Stimulated activated CD4-positive, alpha-beta T cell treated with anti-CD3 and anti-CD28 coated beads, TNF-alpha, amount 100 ng/mL, for 48 hours (primary cell): ENCODE measurements at places on chromosomes 7 and 10.

DNA sequence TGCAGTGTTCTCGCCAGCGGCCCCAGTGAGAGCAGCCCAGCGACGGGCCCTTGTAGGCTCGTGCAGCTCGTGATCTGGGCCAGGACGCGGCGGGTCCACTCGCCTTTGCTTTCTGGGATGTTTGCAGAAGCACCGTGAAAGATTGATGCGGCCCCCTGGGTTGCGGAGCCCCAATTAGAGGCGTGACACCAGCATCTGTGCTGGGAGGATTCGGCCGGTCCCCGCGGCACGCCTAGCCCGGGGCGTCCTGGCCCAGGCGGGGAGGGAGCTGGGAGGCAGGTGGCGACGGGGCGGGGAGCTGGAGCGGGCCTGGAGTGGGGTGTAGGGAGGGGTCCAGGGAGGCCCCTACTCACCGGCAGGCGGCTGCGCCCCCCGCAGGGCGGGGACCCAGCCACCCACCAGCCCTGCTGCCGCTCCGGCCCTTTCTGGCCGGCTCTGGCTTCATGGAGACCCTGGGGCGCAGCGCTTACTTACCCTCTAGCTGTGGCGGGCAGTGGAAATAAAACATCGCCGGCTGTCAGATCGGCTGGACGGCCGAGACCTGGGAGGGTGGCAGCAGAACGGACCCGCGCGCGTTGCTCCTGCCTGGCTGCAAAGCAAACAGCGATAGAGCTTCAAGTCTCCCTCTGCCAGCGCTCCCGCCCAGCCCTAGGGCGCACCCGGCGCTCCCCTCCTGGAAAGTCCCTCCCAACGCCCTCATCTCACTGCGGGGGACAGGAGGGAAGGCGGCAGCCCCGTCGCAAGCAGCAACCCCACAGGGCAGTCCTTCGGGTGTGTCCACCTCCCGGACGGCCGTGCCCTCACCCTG lies 752 bp downstream of the DRGX start:
- no peak for DNase-seq

GRCh38 chr7:70505886-70506285 lies 626.1 kb upstream of the GALNT17 start:
- no peak for DNase-seq

- no peak for DNase-seq
These were observed 5.2 kb upstream of the MYL10 start for GRCh38 chr7:101634196-101634717.

DNA sequence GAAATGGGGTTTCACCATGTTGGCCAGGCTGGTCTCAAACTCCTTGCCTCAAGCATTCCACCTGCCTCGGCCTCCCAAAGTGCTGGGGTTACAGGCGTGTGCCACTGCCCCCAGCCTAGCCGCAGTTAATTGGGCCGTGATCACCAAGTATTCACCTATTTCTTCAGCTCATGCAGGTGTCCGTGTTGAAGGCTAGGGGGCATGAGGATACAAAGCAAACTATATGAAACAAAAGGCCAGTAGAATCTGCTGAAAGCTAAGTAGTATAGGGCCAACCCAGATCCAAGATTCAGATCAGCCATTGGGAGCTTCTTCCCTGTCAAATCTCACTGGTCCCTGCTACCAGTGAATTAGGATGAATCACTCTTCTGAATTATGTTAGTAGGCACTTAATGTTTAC lies 73.4 kb downstream of the LRRC4 start:
- DNase-seq = no peak

DNA sequence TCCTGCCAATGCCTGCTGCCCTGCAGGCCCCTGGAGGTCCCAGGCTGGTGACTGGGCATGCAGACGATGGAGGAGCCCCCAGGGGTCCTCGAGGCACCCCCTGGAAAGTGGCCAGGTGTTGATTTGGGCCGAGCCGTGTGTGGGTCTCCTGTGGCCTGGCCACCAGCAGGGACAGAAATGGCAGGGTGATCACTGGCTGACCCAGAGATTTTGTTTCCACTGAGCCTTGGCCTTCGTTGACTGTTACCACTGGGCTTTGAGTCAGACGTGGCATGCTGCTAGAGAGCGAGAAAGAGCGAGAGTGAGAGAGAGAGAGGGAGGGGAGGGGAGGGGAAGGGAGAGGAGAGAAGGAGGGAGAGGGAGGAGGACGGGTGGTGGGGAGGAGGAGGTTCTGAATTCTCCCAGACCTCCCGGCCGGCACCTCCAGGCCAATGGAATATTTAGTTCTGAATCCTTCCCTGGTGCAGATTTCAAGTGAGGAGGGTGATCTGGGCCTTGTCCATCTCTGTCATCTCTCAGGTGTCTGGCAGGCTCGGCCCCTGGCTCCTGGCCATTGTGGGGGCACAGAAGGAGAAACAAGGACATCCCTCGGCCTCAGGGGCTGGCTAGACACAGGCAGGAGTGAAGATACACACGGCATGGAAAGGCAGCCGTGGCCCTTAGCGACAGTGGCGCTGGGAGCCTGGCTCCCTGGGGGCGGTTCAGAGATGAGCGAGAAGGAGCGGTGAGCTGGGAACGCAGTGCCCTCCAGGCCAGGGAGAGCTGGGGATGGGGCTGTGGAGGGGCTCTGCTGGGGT lies 58.2 kb downstream of the GLRX3 start:
- no peak for DNase-seq

DNA sequence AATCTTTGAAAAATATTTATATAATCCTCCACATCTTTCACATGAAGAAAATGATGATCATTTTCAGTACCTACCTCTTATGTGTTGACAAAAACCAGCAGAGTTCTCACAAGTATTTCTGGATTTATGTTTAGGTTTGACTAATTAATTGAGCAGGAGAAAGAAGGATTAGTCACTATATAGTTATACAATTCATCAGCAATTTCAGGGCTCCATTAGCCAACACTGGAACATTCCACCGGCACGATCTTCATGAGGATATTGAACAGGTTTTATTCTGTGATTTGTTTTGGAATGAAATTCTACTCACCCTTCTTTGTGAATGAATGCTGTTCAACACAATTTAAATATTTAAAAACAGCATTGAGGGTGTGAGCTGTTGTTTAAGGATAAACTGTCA lies 163.2 kb downstream of the SEM1 start:
- DNase-seq = no peak

GRCh38 chr10:90130321-90131086 lies 429.1 kb downstream of the KIF20B start:
- DNase-seq = no peak

GRCh38 chr10:92517034-92517655 lies 56.7 kb downstream of the IDE start:
- peak; percentile 32 for DNase-seq

- DNase-seq = no peak
These were observed 208.2 kb downstream of the WDR11 start for GRCh38 chr10:121059351-121059750.

GRCh38 chr7:15936991-15937390 lies 250.5 kb upstream of the MEOX2 start:
- DNase-seq = no peak

- DNase-seq = no peak
These were observed 33.2 kb downstream of the DRGX start for GRCh38 chr10:49362596-49363260.

- no peak for DNase-seq
These were observed 18.7 kb downstream of the MPP7 start for GRCh38 chr10:28284126-28284525.
